ENCODE measurements at places on chromosomes 3 and 15. TPM values are rescaled to one million over a fixed set of nuclear protein-coding genes. Genes with fewer than 3 reads are reported as not detected.

DNA sequence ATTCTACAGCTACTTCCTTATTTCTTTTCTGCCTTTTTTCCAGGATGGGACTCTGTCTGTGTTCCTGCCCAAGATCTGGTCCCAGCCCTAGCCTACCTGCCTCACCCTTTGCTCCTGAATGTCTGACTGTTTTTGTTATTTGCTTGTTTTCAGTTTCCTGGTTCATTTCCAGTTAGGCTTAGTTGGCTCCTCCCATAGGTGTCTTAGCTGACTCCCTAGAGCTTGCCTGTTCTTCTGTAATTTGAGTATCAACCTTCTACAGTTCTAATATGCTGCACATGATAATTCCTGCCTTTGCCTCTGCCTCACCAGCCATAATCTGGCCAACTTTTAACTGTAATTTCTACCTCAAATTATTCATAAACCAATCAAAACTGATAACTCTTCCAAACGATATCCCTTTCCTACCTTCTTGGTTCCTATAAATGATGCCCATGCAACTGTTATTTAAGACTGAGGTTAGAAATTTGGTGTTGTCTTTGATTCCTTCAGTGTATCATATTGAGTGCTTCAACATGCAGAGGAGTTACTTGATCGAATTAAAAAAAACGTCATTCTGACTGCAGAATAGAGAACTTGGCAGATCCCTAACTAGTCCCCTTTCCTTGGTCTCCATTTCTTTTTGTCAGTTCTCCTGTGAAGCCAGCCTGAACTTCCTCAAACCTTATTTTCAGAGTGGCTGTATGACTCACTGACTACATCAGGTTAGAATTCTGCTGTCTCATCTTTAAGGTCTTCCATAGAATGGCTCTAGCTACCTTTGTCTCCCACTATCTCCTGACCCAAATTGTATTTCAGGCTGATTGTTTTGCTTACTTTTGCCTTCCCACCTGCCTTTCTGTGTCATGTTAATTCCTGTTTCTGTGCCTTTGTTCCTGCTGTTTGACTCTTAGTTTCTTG, 8.4 kb downstream of the GOLM2 start:
- DNase-seq, result no peak

Gene GOLGA6L4
- 4.6 TPM for total RNA-seq

Gene IP6K1
- 35.2 TPM for total RNA-seq

GRCh38 chr3:190208196-190208595, 87.5 kb upstream of the P3H2 start:
- DNase-seq, result no peak
